ENCODE measurements at places on chromosomes 7 and 10.

- no peak for DNase-seq
These were observed 148.8 kb downstream of the PFKFB3 start for GRCh38 chr10:6351495-6351894.

DNA sequence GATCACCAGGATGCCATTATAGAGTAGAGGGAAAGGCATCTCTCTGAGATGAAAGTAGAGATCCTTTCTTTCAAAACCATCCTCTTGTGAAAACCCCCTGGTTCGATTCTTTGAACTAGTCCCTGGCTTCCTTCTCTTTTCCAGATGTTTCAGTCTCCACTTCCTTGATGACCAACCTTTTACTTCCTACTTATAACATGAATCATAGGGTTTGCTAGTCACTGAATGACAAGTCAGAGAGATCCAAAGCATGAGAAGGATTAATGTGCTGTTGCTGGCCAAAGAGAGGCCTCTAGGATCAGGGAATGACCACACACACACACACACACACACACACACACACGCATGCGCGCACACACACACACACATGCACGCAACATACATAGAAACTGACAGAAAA is 161.1 kb upstream of the FRMD4A start:
- DNase-seq = no peak

DNA sequence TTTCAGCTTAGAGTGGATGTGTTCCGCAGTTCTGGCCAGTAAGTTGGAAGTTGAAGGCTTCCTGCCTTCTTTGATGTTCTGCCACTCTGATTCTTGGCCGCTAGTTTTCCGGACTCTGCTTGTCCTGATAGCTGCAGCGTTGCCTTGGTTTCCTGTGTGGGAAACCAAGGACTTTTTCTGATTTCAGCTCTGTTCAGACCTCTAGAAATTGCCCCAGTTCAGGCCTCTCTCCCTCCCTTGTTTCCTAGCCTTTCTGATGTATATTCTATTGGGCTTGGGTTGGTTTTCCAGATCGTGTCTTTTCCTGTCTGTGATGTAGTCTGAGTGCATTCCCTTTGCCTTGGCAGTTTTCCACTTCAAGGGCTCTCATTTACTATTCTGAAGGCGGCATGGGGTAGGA is 318.7 kb downstream of the BBS9 start:
- no peak for DNase-seq

GRCh38 chr10:131310551-131311401 is 745 bp downstream of the TCERG1L start:
- DNase-seq = no peak

DNA sequence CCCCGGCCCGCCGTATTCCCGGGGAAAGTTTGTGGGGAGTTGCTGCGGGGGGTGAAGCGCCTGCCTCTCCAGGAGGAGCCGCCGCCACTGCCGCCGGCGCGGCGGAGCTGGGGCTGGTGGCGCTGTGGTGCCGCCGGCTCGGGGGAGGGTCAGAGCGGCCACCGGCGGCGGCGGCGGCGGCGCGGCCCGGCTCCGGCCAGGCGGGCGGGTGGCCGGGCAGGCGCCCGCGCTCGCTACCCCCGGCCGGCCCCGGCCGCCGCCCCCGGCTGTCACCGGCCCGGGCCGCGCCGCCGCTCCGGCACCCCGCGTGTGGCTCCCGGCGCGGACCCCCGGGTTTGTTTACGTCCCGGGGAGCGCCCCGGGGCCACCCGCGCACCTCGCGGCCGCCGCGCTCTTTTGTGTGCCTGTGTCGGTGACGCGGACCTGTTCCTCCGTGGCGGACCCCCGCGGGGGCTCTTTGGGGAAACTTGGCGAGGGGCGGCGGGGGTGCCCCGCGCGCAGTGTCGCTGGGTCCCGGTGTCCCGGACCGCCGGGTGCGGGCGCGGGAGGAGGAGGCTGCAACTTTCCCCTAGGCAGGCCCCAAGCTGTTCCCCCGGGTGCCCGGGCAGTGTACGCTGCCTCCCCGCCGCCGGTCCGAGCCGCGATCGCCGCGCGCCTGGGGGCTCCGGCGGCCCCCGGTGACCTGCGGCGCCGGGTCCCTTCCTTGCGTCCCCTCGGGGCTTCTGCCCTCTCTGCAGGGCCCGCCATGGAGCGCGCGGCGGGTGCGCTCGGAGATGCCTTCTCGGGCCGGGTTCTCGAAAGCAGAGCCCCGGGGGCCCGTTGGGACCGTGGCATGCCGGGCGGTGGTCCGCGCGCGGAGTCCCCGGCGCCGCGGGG is 593 bp upstream of the CUX1 start:
- DNase-seq = no peak

GRCh38 chr10:98080494-98080893 is 50.1 kb upstream of the CRTAC1 start:
- no peak for DNase-seq

All from activated CD4-positive, alpha-beta T cell treated with anti-CD3 and anti-CD28 coated beads, Interleukin-2, amount 50 U/mL, for 4 hours (primary cell).